Activated T-cell treated with anti-CD3 and anti-CD28 coated beads for 48 hours (primary cell): ENCODE measurements at places on chromosomes 4 and X.

DNA sequence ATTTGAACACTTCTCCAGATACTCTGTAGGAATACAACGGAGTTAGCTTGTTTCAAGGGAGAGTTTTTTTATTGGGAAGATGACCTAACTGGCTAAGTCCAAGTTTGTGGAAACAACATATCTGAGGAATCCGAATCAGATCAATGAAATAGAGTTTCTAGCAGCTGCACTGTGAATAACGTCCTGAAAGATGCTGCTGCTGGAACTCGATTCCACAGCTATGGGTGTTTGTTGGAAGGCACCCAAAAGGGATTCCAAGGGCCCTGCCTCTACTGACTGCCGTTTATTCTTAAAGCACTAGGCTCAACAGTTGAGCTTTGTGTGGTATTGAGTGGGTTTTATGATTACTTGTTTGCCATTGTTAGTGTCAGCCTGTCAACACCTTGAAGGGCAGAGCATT is 6.6 kb upstream of the GBA3 start:
- DNase-seq = no peak

GRCh38 chr4:14168919-14169318 is 541.4 kb upstream of the BOD1L1 start:
- DNase-seq = no peak

DNA sequence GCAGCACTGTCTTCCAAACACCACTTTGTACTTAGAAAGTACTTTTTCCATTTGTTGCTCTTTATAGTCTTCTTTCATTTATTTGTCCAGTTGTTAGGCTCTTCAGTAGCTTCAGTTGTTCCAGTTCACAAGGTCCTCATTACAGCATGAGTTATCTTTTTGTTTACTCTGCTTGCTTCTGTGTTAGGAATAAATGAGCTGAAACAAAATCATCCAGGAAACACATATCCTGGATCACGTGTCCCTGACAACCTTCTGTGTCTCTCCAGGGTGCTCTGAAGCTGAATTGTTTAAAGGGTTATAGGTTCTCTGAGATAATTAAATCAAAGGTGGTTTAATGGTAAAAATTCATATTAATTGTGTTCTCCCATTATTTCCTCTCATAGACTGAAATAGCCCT is 19.9 kb upstream of the KLHL8 start:
- no peak for DNase-seq

GRCh38 chr4:152278505-152279233 is 257.2 kb downstream of the FBXW7 start:
- DNase-seq = no peak
